ENCODE measurements at places on chromosomes 7 and 10.

GRCh38 chr10:61662794-61663259 lies at the start of gene CABCOCO1:
Gene CABCOCO1, plus strand, starts transcription at chr10:61662929. Its CDS starts 44 bp downstream, at chr10:61662973.
- no peak for DNase-seq

DNA sequence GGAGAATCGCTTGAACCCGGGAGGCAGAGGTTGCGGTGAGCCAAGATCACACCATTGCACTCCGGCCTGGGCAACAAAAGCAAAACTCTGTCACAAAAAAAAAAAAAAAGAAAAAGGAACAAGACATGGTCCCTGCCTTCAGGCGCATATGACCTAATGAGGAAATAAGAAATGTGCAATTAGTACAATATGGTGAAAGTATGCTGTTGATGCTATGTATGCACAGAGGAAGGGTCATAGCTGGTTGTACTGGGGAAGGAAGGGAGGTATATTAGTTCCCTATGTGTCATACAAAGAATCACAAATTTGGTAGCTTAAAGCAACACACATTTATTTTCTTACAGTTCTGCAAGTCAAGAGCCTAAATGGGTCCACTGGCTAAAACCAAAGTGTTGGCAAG lies 97.8 kb upstream of the MPP7 start:
- no peak for DNase-seq

- DNase-seq = no peak
Observed at GRCh38 chr10:113733635-113734034, 17.8 kb upstream of the PLEKHS1 start.

GRCh38 chr7:135743907-135744731 lies 4.5 kb downstream of the FAM180A start:
- no peak for DNase-seq

GRCh38 chr7:108001764-108002725 lies 916 bp downstream of the LAMB1 start:
- no peak for DNase-seq

DNA sequence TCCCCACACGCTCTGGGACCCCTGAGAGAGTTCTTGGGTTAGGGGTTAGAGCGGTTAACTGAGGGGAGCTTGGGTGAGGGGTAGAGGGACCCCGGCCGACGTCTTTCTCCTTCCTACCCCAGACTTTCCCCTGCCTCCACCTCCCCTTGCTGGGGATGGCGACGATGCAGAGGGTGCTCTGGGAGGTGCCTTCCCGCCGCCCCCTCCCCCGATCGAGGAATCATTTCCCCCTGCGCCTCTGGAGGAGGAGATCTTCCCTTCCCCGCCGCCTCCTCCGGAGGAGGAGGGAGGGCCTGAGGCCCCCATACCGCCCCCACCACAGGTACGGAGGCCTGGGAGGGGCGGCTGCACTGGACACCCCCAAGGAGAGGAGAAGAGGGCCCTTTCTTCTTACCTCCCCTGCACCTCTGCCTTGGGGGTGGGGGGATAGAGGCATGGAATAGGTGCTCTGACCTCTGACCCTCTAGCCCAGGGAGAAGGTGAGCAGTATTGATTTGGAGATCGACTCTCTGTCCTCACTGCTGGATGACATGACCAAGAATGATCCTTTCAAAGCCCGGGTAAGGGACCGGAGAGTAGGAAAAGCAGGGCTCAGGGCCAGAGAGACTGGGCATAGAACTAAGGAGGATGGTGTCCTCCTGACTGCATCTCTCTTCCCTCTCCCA lies 1.1 kb downstream of the ZYX start:
- no peak for DNase-seq

- DNase-seq = no peak
Observed at GRCh38 chr7:132256721-132257212, 319.5 kb downstream of the PLXNA4 start.

- DNase-seq = no peak
Observed at GRCh38 chr10:3151889-3152565, 20.6 kb downstream of the PITRM1 start.

DNA sequence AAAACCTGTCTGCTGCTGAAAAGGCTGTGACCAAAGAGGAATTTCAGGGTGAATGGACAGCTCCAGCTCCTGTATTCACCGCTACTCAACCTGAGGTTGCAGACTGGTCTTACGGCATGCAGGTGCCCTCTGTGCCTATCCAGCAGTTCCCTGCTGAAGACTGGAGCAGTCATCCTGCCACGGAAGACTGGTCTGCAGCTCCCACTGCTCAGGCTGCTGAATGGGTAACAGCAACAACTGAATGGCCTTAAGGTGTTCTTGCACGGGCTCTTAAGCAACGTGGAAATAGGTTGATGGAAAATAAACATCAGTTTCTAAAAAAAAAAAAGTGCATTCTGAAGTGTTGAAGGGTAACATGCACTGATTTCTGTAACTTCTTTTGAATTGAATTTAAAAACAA lies 82.3 kb downstream of the DAGLB start:
- no peak for DNase-seq

GRCh38 chr10:122445469-122445868 lies 9.0 kb upstream of the ARMS2 start:
- DNase-seq = no peak

DNA sequence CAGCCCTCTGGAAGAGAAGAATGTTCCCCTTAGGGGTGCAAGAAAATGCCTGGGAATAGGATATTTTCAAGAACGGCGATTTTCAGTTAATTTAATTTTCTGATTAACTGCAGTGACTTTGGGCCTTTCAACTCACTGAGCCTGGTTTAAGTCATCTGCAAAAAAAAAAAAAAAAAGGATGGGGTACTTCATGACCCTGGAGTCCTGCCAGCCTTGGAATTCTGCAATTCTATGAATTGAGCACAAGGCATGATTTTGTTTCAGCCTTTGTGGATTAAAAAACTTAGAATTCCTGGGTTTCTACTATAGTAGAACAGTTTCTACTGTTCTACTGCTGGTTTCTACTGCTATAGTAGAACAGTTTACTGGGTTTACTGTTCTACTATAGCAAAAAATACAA lies 58.3 kb upstream of the CALD1 start:
- DNase-seq = no peak

DNA sequence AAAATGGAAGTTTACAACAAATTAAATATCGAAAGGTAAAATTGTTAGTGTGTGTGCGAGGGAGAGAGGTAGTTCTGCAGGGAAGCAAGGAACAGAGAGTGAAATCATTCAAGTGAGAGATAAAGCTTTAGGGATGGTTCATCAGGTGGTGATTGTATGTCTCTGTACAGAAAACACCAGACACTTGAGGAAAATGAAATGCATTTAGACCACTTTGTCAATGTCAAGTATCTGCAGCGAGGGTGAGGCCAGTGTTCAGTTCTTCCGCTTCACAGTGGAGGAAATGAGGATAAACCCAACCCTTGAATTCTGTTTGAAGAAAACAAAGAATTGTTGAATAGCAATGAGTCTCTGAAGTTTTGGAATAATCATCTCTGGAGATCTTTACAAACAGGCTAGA lies 14.4 kb upstream of the ITGB1 start:
- DNase-seq = no peak

DNA sequence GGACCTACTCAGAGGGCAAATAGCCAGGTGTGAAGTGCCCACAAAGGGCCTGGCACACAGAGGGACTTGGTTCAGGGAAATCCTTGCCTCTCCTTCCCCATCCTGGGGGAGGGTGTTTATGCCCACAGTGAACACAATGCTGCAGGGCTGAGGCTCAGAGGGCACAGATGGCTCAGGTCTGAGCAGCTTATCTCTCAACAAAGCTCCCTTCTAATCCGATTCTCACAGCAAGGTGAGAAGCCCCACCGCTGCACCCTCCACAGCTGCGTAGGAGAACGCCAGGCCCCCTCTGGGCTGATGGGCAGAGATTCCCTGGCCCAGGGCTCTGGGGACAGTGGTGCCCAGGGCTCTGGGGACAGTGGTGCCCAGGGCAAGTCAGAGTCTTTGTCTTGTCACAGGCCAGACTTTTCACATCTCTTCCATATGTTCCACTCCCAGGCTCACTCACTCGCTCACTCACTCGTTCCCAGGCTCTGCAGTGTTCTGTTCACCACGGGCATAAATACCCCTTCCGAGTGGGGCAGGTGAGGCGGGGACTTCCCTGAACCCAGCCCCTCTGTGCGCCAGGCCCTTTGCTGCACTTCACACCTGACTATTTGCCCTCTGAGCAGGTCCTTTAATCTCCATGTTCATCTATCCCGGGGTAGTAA lies 8.7 kb upstream of the CDHR1 start:
- DNase-seq = no peak

DNA sequence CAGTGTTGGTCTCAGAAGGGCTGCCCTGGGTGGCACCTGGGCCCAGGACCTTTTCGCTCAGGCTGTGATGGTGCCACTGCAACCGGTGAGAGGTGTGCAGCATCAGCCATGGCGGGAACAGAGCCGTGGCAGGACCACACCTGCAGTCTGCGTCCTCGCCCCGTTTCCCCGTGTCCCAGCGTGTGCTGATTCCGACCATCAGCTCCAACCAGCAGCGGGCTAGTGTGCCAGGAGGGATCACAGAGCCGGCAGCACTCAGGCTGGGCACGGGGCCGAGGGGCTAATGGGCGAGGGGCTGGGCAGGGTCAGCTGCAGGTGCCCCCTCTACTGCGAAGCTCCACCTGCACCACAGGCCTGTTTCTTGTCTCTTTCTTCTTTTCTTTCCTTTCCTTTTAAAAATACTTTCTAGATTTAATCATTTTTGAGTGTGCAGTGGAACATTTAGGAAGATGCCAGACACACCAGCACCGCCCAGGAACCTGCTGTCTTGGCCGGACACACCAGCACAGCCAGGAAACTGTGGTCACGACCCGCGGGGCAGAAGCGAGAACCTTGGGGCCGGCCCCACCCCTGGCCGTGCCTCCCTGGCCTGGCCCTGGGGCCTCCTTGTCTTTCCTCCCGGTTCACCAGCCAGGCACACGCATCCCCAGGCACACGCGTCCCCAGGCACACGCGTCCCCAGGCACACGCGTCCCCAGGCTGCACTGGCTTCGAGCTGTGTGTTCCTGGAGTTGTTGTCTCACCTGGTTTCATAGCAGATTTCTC lies 34.6 kb downstream of the ADGRA1 start:
- DNase-seq = no peak

GRCh38 chr7:36871863-36872262 lies 147.6 kb upstream of the AOAH start:
- no peak for DNase-seq

GRCh38 chr7:45177801-45178200 lies 20.2 kb downstream of the RAMP3 start:
- DNase-seq = no peak

DNA sequence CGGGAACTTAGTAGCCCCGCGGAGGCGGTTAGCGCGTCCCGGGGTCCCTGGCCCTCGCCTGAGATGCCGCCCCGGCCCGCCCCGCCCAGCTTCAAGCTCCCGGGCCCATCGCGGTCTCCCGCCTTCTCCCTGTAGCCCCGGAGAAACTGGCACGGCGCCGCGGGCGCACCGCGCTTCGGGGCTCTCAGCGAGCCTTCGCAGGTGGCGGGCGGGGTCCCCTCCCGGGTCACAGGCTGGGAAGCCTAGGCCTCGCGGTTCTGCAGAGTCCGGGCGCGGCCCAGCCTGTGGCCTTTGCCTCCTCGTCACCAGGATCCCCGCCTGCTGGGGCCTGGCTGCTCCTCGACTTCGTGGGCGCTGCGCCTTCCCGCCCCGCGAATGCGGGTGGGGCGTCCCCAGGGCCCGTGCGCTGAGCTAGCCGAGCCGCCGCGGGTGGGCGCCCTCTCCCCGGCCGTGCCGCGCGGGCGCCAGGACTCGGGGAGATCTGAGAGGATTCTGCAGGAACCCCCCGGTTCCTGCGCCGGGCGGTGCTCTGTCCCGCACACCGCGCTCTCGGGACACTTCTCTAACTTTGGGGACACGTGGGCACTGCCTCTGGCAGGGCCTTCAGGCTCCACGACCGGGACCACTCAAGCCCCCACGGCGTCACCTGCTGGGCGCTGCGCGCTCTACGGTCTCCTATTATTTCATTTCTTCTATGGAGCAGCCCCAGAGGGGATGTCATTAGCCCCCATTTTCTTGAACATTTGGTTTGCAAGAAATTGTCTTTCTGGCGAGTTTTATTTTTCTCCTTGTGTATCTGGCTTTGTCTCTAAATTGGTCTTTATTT lies 682 bp upstream of the RGS10 start:
- no peak for DNase-seq

GRCh38 chr7:140677496-140677895 lies 4.8 kb downstream of the ADCK2 start:
- no peak for DNase-seq

DNA sequence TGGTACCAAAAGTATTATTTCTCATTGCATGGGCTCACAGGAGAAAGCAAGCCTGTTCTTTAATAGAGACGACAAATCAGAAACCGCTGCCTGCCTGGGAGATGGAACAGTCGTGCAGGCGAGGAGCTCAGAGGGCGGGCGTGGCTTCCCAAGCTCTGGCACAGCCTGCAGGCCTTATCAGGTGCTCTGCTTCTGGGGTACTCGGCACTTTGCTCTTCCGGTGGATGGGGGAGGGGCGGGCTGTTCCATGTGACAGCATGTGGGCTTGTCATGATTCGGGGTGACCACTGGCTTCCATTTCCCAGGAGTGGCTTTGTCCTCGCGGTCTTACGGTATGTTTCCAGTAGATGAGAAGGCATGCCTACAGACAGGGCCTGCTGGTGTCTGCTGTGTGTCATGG lies 228.6 kb downstream of the MGMT start:
- DNase-seq = no peak

- no peak for DNase-seq
Observed at GRCh38 chr7:21960922-21961321, 15.2 kb upstream of the CDCA7L start.

GRCh38 chr10:971150-971542 lies 17.1 kb upstream of the GTPBP4 start:
- DNase-seq = no peak

- DNase-seq = no peak
Observed at GRCh38 chr7:15681631-15682030, 4.9 kb downstream of the MEOX2 start.

DNA sequence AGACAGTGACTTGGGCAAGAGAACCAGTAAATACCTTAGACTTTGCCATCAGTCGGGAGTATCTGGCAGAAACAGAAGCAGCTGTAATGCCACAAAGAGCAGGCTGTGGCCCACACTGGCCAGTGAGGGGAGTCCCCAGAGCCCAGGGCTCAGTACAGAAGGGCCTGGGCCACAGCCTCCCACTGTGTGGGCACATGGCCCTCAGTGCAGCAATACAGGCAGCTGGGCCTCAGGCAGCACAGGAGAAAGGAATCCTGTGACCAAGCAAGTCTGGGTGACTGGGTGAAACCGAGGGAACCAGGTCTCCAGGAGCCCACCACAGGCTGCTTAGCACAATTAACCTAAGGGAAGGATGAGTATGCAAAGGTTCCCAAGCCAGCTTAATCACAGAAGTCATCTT lies 14.0 kb downstream of the WDR91 start:
- no peak for DNase-seq

GRCh38 chr10:120318862-120319261 lies 138.2 kb upstream of the PLPP4 start:
- DNase-seq = no peak

DNA sequence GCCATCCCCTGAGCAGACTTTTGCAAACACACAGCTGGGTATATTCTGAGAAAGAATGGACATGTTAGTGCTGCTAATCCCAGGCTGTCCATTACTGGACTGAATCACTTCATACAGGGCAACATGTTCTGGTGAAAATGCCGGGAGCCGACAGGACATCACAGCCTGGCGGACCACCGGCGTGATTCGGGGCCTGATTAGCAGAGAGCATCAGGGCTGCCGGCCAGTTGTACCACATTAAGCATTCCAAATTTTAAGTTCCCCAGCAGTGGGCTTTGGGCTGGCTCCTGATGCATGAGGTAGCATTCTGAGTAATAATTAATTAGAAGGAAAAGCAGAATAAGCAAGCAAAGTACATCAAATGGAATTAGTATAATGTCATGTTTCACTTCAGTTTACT lies 229.0 kb downstream of the GRID1 start:
- DNase-seq = no peak
